ENCODE measurements at places on chromosomes 1 and 21. TPM values are rescaled to one million over a fixed set of nuclear protein-coding genes. Genes with fewer than 3 reads are reported as not detected.

DNA sequence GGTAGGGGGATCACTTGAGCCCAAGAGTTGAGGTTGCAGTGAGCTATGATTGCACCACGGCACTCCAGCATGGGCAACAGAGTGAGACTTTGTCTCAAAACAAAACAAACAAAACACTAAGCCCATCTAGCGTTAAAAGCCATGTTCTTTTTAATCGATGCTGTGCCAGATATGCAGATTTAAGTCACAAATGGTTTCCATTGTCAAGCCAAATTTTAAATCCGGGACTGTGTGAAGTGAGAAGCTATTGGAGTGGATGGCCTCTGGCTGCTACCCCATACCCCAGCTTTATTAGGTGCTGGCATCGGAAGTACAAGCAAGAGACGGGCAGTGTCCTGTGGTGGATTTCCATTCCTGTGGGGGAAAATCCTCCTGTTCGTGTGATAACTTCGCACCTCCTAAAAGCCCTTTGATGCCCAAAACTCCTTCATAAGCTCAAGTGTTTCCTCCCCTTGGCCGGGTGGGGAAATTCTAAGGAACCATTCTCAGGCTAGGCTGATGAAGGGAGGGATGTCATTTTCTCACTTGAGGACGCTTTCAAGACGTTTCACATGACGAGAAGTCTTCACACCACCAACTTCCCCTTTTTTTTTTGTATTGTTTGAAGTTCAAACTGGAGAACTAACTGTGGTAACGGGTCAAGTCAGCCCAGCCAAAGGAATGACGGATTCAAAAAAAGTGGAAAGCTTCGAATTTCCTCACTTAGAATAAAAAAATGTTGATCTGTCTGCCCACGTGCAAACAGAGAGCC, 140.8 kb downstream of the KAZN start:
- no peak for DNase-seq

DNA sequence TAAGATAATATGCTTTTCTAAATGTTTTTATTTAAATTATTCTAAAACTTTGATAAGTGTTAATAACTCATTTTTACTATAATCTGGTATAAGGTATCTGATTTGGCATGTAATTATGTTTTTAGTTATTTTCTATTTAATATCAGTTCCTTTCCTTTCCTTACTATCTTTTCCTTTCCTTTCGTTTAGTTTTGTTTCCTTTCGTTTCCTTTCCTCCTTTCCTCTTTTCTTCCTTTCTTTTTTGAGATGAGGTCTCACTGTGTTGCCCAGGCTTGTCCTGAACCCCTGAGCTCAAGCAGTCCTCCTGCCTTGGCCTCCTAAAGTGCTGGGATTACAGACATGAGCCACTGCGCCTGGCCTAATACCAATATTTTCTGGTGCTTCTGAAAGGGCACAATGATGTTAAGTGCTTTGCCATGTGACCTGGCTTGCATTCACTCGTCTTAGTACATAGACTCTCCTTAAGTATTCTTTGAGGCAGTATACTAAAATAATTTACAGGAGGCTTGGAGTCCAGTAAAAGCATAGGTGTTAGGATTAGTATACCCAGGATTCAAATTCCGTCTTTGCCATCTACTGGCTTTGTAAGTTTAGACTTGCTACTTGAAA, 18.7 kb downstream of the MIER1 start:
- DNase-seq: no peak

DNA sequence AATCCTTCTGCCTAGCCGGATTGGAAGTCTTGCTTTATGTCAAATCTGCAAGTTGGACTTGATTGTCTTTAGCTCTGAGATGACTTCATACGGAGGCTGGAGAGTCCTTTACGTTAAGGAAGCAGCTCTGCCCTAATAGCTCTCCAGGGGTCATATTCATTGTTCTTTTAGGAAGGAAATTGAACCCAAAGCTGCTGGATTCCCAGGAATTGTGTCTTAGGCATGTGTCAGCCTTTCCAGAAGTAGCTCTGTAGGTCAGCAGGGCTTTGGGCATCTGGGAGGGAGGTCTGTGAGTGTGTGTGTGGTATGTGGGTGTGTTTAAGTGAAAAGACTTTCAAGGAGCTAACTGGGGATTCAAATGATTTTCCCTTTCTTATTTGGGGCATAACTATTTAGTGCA, 82.4 kb downstream of the ABCA4 start:
- no peak for DNase-seq

DNA sequence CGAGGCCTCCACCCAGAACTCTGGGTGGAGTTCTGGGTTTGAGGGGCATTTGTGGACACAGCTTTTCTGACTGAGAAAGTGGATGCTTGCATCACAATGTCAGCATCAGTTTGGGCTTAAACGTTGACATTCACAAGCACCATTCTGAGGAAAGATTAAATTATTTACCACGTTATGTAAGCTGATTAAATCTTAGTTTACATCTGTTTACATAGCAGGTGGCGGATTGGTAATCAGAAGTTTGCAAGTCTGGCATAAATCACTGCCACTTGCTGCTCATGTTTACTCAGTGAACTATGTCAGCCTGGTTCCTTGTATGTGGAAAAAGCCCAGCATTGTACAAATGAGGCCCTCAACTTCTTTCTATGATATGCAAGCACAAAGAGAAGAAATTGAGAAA, 310.1 kb downstream of the PAPPA2 start:
- no peak for DNase-seq

DNA sequence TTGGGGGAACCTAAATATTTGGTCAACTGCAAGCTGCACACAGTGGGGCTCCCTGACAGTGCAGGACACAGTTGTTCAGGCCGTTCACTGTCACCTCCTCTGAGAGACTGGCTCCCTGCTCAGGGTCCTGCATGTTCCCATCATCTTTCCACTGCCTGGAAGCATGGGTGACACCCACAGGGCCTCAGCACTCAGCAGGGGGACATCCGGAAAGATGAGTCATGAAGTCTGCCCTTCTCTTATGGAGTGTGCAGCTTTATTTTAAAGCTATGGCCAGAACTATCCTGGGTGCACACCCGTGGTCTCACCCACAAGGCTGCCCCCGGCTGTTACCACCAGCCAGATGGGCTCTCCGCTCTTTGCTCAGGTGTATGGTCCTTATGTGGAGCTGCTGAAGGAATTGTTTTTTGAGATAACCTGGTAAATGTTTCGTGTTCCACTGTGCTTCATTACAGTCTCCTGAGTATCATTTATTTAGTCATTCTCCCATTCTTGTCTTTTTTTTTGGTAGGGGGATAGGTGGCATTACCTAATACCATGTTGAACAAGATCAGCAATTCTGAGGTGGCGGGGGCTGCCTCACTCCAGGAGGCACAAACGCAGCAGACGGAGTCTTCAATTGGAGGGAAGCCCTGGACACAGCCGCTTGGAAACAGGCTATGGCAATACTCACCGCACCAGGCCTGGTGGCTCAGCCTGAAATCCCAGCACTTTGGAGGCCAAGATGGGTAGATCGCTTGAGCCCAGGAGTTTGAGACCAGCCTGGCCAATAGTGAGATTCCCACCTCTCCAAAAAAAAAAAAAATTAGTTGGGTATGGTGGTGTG, 14.3 kb downstream of the TRIM11 start:
- DNase-seq: no peak

GRCh38 chr1:109919303-109919702, 8.7 kb downstream of the CSF1 start:
- no peak for DNase-seq

DNA sequence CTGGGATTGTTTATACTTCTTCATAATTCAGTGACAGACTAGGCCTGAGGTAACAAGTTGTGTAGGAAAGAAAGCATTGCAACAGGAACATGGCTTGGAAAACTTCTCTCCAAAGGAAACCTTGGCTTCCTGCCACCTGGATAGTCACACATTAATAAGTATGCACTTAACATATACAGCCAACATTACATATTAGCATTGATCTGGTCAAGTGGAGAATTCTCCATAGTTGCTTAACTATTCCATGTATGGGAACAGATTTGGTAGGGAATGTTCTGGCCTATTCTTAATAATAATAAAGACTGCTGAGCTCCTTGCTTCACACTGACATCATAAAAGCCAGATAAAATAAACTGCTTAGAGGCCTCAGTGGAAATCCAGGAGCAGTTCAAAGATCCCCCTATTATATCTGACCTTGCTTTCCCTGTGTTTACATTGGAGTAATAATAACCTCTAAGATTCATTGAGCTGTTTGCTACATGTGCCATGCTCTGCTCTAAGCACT, 27.2 kb upstream of the NFIA start:
- DNase-seq: no peak

GRCh38 chr1:21435646-21436487, 4.1 kb upstream of the NBPF3 start:
- DNase-seq: no peak

- DNase-seq: no peak
Measured at GRCh38 chr1:34436836-34437235, 260.1 kb downstream of the C1orf94 start.

GRCh38 chr1:228471762-228472398, 15.3 kb upstream of the RNF187 start:
- no peak for DNase-seq

DNA sequence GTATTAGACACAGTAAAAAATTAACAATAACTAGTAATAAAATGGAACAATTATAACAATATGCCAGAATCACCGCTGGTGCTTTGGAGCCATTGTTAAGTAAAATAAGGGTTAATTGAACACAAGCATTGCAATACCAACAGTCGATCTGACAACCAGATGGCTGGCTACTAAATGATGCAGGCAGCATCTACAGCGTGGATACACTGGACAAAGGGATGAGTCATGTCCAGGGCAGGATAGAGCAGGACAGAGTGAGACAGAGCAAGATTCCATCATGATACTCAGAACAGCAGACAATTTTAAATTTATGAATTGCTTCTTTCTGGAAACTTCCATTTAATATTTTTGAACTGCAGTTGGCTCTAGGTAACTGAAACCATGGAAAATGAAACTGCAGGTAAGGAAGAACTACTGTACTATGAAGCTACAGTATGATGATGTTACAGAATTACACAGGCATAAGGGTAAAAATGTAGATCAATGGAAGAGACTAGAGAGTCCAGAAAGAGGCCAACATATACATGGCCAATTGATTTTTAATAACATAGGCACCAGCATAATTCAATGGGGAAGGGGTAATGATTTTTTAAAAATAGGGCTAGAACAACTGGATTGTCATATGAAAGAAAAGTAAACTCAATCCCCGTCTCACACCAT, 168.7 kb downstream of the RRAGC start:
- DNase-seq: no peak

DNA sequence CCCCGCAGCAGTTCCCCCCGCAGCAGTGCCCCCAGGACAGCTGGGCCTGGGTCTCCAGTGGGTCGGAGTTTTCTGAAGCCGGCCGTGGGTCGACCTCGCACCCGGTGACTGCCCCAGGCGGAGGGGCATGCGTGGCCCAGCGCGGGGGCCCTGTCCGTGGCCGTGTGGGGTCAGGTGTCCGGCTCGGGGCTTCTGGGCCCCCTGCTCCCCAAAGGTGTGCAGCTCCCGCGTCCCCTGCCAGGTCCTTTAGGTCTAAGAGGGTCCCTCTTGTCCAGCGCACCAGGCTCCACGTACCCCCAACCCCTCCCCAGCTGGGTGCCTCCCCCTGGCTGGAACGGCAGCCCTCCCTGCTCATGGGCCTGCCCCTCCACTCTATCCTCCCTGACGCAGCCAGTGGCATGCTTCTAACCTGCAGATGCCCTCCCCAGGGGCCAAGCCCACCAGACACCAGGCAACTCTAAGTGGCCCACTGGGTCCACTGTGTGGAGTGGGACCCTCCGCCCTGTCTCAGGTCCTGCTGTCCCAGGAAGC, 5.9 kb upstream of the HES4 start:
- DNase-seq: no peak

DNA sequence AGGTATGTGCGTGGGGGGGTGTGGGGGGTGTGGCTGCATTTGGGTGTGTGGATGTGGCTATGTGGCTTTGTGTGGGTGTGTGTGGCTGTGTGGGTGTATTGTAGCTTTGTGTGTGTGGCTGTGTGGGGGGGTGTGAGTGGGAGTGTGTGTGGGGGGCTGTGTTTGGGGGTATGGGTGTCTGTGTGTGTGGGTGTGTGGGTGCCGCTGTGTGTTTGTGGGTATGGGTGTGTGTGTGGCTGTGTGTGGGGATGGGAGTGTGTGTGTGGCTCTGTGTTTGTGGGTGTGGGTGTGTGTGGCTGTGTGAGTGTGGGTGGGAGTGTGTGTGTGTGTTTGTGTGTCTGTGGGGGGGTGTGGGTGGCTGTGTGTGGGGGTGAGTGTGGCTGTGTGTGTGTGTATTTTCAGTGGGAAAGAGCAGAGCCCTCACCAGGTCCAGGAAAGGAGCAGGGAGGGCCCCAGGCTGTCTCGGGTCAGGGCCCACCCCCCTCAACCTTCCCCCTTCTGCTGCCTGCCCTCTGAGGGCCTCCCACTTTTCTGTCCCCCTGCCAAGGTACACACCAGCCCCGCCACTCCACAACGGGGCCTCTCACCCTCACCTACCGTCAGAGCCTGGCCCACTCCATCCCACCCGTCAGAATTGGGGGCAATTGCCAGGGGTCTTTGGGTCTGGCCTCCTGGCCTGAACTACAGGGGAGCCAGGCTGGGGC, 1.9 kb upstream of the COL8A2 start:
- no peak for DNase-seq

DNA sequence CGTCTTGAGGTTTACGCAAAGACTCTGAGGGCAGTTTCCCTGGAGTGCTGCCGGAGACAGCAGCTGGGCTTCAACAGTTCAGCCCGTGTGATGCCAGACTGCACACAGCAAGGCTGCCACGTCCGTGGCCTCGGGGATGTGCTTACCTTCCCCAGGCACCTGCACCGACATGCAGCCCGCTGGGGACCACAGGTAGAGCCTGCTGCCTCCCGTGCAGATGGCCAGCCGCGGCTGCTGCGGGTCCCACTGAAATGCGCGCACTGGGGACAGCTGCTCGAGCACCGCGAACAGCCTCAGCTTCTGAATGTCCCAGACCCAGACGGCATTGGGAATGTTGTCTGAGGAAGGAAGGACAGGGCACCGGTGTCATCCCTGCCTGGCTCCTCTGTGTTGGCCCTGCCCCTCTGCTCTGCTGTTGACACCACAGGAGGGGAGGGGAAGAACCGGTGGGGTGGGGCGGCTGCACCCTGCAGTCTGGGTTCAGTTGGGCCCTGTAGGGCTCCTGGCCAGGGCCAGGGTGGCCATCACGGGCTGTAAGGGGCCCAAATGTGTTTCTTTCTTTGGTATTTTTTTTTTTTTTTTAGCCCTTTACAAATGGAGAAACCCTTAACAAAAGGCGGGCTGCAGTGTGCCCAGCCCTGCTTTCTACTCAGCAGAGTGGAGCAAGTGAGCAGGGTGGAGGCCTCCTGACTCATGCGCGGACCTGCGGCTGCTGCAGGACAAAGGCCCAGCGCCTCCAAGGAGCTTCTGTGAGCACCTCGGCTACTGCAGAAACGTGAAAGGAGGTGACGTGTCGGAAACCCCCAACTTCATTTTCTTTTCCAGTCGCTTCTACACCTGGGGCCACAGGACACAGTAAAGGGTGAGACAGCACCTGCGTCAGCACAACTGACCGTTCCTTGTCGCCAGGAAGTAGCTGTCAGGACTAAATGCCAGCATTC, 6.8 kb downstream of the TPRG1L start:
- no peak for DNase-seq

- no peak for DNase-seq
Measured at GRCh38 chr21:16305686-16306085, 575.9 kb downstream of the USP25 start.

GRCh38 chr1:234915924-234916675, 212.5 kb downstream of the TOMM20 start:
- DNase-seq: no peak

The NBPF4 gene
- not detected for total RNA-seq

The CR2 gene
- not detected for total RNA-seq

The ILDR2 gene
- total RNA-seq: 0.38 TPM

The GSTM2 gene
- total RNA-seq: 9.8 TPM

The COL24A1 gene
- 0.09 TPM for total RNA-seq

The BSND gene
- not detected for total RNA-seq
